ENCODE measurements at places on chromosomes 13 and 19. TPM values are rescaled to one million over a fixed set of nuclear protein-coding genes. Genes with fewer than 3 reads are reported as not detected.

DNA sequence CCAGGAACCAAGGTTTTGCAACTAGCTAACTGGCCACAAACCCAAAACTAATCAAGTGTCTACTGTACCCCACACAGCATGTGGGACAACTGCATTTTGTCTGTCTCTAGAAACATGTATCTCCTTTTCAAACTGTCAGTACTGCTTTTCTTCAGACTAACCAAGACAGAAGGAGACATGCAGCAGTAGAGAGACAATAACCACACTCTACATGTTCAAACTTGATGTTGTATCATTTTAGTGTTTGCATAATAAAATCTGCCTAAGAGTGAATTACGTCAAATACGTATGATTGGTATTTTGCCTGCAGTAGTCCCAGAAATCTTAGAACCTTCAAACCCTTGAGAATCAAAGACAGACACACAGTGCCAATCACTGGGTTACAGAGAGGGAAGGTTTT lies 22.0 kb upstream of the FREM2 start:
- no peak for DNase-seq

DNA sequence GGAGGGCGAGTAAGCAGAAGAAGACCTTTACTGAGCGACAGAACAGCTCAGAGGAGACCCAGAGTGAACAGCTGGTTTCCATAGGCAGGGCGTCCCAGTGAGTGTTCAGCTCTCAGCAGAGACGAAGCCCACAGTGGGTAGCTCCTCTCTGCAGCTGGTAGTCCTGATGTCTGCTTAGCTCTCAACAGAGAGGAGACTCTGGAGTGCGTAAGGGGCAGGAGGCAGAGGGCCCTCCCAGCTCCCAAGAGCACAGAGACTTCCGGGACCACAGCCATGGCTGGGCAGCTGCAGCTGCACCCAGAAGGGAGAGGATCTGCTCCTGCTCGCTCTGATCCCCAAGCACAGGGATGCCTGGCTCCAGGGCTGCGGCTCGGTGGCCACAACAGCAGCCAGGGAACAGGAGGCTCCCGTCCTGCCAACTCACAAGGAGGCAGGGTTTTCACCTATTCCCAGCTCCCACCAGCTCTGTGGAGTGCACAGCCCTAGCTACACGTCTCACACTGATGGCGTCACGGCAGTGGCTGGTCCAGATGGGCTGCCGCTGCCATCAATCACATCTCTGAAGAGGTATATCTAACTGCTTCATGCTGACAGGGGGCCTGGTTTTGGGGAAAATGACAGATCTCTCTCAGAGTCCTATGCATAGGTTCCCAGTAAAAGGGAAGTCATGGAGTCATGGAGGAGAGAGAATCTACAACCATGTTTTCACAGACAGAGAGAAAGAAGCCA lies 2660.1 kb upstream of the PCDH20 start:
- no peak for DNase-seq

- DNase-seq = no peak
These were observed 1.1 kb upstream of the GJA3 start for GRCh38 chr13:20161951-20162300.

Gene ZNF135
- 0.76 TPM for total RNA-seq

Gene S1PR2
- 8.5 TPM for total RNA-seq

Gene DENND1C
- total RNA-seq = 100 TPM

DNA sequence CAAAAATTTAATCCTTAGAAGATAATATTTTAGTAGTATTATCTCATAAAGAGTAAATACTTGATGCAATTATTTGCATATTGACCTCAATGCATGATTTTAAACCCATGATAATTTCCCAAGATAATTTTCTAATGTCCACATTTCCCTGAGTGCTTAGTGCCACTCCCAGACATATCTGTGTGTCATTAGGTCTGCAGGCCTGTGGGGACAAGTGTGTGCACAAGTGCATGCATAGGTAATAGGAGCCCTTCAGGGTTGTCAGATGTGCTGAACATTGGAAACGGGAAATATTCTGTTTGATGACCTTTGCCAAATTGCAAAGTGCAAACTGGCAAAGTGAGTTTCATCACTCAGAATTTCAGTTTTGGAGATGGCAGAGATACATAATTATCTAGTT lies 369.9 kb downstream of the KLF5 start:
- no peak for DNase-seq

DNA sequence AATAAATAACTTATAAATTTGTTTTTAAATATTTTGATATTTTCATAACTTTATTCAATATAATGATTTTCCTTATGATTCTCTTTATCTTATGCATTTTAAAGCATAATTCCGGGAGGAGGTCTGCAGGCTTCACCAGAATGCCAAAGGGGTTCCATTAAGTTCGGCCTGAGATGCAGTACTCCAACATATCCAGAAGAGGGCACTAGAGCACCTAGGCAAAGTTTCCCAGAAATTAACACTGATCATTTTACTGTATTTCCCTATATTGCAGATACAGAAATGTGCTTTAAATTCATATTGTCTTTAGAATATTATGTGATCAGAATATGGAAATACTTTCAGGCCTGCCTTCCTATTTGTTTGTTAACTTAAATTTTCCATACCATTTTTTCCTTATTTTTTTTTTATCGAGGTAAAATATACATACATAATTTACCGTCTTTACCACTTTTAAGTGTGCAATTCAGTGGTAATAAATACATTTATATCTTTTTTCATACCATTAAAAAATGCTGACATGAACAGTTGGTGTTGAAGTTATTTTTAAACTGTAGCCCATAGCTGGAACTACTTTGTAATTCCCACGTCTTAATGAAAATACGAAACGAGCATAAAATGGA lies 58.9 kb upstream of the TM9SF2 start:
- DNase-seq = peak; percentile 70

Gene SIGLEC8
- total RNA-seq = not detected

Gene PTOV1
- 78.2 TPM for total RNA-seq

- DNase-seq = no peak
These were observed 443.4 kb downstream of the TBC1D4 start for GRCh38 chr13:75038393-75039113.

Gene ZNF610
- total RNA-seq = 2.0 TPM

Gene SPTBN4
- total RNA-seq = 0.44 TPM

GRCh38 chr13:37456506-37456905 lies 142.1 kb downstream of the POSTN start:
- no peak for DNase-seq

Gene TNNT1
- 0.41 TPM for total RNA-seq

DNA sequence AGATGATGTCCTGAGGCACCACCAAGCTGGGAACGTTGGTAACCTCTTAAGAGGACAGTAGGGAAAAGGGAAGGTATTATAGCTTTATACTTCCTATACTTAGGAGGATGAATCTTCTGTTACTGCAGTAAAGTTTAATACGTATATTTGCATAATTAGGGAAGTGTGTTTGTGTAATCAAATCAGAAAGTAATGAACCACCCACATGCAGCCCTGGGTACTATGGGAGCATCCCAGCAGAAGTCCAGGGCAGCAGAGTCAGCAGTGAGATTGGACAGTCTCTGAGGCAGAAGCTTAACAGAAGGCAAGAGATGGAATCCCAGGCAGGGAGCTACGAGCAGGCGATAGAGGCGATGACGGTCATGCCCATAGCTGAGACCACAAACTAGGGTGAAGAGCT lies 12.5 kb downstream of the SAFB start:
- DNase-seq = no peak

DNA sequence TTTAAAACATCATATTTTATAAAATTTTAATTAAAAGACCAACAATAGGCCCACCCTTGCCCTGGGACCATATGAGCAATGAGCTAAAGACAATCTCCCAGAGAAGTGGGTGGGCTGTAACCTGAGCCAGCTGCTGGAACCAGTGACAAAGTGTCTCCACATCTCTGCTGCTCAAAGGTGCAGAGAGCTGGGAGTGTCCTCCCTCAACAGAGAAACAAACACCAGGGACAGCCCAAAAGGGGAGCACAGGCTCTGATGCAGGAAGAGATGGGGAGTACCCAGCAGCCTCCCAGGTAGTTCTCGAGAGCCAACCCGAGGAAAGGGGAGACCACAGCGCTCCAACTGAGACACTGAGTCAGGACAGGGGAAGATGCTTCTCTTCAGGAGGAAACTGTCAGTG lies 39.1 kb downstream of the DOCK9 start:
- no peak for DNase-seq

GRCh38 chr19:31346184-31347059 lies 2.8 kb downstream of the TSHZ3 start:
- no peak for DNase-seq

GRCh38 chr19:38921420-38922274 lies 8.9 kb downstream of the SARS2 start:
- no peak for DNase-seq

GRCh38 chr13:112115403-112116091 lies 48.6 kb downstream of the SOX1 start:
- peak; percentile 31 for DNase-seq

Gene ANGPTL8
- not detected for total RNA-seq

DNA sequence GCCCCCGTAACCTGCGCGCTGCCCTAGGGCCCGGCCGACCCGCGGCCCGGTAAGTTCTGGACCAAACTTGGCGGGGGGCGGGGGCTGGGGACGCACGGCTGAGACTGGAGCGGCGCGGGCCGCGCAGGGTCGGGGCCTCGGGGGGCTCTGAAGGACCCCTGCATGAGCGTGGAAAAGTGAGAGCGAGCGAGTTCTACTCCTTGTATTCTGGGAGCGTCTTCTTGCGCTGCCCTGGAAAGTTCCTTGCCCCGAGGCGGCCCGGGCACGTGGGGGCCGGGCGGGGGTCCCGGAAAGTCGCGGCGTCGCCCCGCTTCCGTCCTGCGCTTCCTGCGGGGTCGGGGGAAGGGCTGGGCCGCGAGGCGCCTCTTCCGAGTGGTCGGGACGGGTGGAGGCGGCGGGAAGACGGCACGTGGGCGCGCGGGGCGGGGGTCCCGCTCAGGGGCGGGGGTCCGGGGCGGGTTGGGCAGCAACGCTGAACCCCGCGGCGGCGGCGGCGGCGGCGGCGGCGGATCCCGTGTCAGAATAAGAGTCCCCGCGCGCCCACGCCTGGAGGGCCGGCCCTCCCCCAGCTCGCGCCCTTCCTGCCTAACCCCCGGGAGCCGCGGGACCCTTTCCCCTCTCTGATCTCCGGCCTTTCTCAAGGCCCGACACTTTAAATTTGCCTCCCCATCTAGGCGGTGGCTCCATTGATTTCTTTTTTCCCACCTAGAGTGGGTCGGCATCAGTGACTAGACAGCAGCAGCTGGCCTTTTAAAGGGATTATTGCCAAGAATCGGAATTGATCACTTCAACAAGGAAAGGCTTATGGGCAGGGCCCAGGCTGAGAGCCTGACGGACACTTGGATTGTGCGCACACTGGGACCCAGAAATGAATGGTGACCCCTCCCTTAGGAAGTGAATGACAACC lies 749 bp downstream of the GATAD2A start:
- DNase-seq = peak; percentile 65

Gene ZNF737
- total RNA-seq = 18.3 TPM

Gene DHX34
- total RNA-seq = 11.7 TPM

DNA sequence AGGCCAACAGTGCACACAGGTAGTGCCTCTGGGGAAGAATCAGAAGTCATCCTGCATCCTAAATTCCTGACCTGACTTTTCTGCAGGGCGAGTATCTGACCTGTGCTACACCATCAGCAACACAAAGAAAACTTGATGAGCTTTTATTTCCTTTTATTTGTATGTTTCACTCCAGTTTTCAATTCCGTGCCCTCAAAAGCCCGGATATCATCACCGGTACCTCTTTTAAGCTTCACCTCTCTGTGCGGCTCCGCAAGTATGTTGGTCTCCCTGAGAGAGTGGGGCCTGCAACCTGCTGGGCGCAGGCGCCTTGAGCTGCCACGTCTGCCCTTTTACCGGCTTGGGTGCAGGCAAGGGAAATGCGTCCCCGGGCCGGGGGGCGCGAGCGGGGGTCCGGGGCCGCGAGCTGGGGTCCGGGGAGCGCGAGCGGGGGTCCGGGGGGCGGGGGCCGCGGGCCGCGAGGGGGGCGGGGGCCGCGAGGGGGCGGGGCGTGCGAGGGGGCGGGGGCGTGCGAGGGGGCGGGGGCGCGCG lies 4.3 kb upstream of the DUXA start:
- DNase-seq = peak; percentile 51

DNA sequence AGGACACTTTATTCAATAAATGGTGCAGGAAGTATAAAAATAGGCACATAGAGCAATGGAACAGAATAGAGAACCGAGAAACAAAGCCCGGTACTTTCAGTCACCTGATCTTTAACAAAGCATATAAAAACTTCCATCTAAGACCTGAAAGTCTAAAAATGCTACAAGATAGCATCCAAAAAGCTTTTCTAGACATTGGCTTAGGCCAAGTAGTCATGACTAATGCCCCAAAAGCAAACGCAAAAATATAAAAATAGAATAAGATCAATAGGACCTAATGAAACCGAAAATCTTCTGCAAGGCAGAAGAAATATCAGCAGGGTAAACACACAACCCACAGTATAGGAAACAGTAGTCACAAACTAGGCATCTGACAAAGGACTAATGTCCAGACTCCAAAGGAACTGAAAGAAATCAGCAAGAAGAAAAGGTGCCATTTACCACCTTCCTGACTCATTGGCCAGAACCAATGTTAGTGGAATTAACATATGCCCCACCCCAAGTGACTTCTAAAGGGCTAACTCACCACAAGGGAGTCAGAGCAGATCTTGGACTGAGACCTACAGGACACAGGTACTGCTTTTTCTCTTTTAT lies 40.8 kb upstream of the CEACAM21 start:
- DNase-seq = no peak

Gene RNF17
- not detected for total RNA-seq

Gene ZNF813
- total RNA-seq = 5.5 TPM

GRCh38 chr13:98528663-98529064 lies 48.2 kb downstream of the STK24 start:
- DNase-seq = no peak

GRCh38 chr19:53662209-53662608 lies 30.4 kb downstream of the DPRX start:
- DNase-seq = no peak
